ENCODE measurements at places on chromosomes 7 and 10.

DNA sequence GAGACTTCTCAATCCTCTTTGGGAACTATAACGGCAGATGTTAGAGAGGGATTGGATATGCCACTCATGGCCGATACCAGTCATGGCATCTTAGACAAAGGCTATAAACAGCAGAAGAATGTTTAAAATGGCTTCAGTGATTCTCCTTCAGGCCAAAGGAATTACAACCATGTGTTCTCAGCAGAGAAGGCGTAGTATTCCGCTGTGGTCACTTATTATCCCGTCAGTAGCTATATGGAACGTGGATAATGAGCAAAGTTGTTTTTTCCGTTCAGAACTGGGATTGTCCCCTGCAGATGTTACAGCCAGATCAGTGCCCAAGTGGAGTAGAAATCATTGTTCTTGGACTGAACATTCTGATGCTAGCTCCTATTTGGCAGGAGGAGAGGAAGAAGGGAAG is 43.1 kb downstream of the TEX36 start:
- no peak for DNase-seq

- DNase-seq: no peak
Measured at GRCh38 chr10:62726142-62726541, 78.4 kb upstream of the ADO start.

DNA sequence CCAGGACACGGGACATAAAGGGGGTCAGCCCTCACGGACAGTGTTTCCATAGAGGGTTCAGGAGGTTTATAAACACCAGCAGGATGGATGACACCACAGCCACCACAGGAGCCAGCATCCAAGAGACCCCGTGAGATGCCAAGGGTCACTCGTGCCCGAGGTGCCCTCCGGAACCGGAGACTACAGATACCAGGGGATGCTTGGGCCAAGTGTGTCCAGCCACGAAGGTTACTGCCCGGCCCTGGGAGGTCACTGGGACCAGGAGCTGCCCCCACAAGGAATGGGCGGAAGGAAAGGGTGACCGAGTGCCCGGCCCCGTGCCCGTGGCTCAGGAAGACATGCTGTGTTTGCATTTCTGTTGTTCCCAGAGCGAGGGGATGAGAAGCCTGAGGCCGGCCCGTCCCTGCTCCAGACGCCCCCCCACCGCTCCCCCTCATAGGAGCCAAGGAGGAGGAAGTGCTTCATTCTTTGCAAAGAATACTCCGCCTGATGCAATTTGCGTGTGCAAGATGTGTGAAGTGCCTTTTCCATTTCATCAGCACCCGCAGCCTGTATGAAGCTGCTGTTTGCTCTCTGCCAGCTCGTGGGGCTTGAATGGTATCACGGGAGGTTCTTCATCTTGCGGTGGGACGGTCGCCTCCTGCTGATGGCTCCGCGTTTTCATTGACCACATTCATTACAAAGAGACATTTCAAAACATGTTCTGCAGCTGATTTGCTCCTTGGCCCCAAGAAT is 176.4 kb downstream of the ELFN1 start:
- DNase-seq: no peak

DNA sequence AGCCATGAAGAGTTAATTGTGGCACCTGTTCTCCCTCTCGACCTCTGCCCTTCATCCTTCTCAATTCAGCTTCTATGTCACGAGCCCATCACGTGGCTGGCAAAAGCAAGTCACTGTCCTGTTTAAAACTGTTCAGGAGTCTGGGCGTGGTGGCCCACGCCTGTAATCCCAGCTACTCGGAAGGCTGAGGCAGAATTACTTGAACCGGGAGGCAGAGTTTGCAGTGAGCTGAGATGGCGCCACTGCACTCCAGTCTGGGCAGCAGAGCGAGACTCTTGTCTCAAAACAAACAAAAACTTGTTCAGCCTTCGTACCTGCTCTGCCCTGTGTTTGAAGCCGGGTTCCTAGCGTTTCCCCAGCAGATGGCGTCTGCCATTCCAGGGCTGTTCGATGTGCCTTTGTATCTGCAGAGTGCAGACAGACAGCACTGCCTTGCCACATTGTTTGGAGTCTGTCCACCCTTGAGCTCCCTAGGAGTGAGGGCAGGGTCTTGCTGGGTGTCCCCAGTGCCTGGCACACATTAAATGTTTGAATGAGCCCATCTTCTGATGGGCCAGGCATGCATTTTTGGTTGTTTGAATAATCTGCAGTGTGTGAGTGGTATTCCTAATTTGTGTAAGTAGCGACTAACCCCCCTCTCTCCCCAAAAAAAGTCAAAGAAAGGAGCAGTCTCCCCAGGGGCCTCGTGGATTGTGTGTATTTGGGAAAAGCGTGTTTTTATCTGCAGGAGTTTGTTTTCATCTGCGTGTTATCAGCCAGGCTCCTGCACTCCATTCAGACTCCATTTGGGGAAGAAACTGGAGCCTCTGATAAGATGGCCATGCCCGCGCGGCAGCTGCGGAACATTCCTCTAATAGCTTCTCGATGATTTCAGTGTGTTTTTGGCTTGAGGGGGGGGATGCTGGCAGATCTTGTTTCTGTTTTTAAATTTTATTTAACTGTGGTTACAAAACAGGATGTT is 61.2 kb downstream of the DNAJB6 start:
- DNase-seq: peak; percentile 12

GRCh38 chr10:79236433-79236765 is 110.9 kb upstream of the PPIF start:
- no peak for DNase-seq

DNA sequence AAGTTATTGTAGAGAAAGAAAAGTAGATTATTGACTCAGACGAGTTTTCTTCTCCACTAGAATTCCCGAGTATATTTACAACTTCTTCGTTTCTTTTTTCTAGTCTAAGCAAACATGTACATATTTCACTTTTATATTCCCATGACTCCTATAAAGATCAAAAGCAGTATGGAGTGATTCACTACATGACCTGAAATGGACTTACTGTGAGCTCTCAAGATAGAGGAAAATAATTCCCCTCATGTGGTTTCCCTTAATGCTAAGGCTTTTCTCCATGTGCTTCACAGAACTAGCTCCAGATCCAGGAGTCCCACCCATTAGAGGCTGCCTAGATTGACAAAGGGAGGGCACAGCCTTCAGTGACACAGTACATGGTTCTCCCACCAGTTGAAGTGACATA is 823.1 kb upstream of the LRRTM3 start:
- DNase-seq: no peak

GRCh38 chr10:82660205-82660604 is 785.2 kb downstream of the NRG3 start:
- no peak for DNase-seq

DNA sequence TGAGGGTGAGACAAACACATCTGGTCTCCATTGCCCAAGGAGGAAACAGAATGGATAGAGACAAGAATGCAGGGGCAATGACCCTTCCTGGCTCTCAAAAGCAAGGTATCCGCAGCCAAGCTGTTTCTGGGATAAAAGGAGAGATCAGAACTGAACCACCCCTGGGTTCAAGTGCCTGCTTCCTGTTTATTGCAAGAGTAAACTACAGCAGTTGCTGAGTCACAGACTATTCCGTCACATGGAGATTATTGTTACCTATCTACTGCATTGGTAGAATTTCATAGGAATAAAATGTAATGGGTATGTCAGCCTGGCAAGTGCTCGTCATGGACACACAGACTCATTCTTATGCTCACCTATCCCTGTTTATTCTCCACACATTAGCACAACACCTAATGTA is 821.6 kb downstream of the GRID1 start:
- no peak for DNase-seq

Data from substantia nigra (tissue), 51 donors.